ENCODE measurements at places on chromosomes 16 and 17. TPM values are rescaled to one million over a fixed set of nuclear protein-coding genes. Genes with fewer than 3 reads are reported as not detected.

GIT1 gene
- 20.5 TPM for polyA plus RNA-seq

CD7 gene
- polyA plus RNA-seq: not detected

CSH2 gene
- not detected for polyA plus RNA-seq

MFAP4 gene
- polyA plus RNA-seq: not detected

NT5M gene
- 11.1 TPM for polyA plus RNA-seq

ABCA9 gene
- 0.69 TPM for polyA plus RNA-seq

KCNJ2 gene
- polyA plus RNA-seq: 1.5 TPM

ALDOC gene
- polyA plus RNA-seq: 3.6 TPM

KRT33B gene
- polyA plus RNA-seq: not detected

KRT31 gene
- not detected for polyA plus RNA-seq

CEP112 gene
- polyA plus RNA-seq: 4.2 TPM

CNTNAP4 gene
- polyA plus RNA-seq: 73.7 TPM

PKMYT1 gene
- 2.9 TPM for polyA plus RNA-seq

KRTAP3-1 gene
- polyA plus RNA-seq: not detected

ST6GALNAC2 gene
- polyA plus RNA-seq: not detected

TTC19 gene
- polyA plus RNA-seq: 97.8 TPM

SLX1B gene
- 66.4 TPM for polyA plus RNA-seq

USH1G gene
- not detected for polyA plus RNA-seq

MYCBPAP gene
- 0.35 TPM for polyA plus RNA-seq

TMC6 gene
- 0.16 TPM for polyA plus RNA-seq

SETD1A gene
- 3.3 TPM for polyA plus RNA-seq

CDH11 gene
- 23.4 TPM for polyA plus RNA-seq

QRICH2 gene
- polyA plus RNA-seq: 26.5 TPM

ITGAX gene
- polyA plus RNA-seq: not detected

TM4SF5 gene
- polyA plus RNA-seq: not detected
